Activated CD8-positive, alpha-beta memory T cell treated with anti-CD3 and anti-CD28 coated beads, Interleukin-2, amount 50 U/mL, for 48 hours (primary cell): ENCODE measurements at places on chromosomes 7 and 10.
A peak's percentile ranks its signal among the peaks of the same experiment; 100 is the strongest.

GRCh38 chr7:2638224-2638991, 6.6 kb downstream of the TTYH3 start:
- no peak for DNase-seq

DNA sequence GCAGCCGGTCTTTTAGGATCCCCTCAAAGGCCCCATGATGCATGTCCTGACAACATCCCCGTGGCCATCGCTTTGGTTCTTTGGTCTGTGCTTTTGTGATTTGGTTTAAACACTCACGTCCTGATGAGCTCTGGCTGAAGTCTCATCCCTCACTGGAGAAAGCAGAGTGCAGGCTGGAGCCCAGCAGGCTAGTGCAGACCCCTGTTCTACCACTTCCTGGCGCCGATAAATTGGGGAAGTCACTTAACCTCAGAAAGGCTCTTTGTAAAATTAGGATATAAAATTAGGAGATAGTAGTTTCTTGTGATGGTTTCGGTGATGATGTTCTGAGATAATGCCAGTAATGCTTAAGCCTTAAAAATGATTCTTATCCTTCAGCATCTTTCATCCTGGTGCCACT, 307.6 kb downstream of the GFRA1 start:
- no peak for DNase-seq

DNA sequence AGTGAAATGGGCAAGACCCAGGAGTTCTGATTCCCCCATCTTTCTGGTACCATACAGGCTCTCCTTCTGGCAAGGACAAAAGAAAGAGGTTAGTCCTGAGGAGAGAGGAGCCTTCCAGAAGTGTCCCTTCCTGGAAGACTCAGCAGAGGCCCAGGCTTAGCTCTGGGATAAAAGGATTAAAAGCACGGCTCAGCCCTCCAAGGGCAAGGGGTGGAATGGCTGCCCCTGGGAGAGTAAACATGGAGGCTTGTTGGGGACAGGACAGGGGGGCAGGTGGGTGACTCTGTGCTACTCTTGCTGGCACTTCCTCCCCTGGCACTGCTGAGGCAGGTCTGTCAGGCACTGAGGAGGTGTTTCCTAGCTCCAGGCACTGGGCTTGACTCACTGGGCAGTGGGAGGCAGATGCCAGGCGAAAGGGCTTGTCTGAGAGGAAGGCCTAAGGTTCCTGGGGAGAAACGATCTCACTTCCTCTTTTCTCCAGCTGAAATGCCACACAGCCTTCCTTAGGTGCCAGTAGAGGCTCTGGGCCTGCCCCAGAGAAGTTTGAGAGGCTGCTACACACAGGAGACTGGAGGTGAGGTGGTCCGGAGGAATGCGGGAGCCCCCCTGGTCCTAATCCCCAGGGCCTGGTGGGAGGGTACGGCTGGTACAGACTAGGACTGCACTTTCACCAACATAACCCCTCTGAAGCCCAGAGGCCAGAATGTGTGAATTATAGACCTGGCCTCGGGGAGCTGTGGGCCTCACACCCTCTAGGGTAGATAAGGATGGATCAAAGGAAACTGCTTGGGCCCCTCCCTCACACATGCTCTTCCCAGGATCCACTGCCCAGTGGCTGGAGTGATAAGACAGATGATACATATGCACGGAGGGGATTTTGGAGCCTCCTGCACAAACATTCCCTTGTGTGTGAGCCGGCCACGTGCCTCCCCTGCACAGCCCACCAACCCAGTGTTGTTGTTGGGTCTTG, 63.2 kb upstream of the PODXL start:
- DNase-seq = no peak

GRCh38 chr10:49307921-49308320, 9.0 kb downstream of the C10orf71 start:
- no peak for DNase-seq

DNA sequence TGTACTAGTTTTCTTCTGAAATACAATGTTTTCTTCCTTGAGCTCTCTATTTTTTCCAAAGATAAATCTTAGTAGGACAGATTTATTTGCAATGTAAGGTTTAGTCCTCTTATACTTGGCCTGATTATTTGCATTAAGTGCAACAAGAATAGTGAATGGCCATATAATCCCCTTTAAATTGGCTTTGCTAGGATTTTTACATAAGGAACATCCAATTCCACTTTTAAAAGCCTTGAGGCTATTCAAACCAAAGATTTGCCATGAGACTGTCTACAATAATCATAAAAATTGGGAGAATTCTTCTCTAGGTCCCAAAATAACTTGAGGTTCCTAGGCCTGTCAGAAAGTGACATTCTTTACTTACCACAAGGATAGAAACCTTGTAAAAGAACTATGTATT, 128.6 kb upstream of the THSD7A start:
- DNase-seq = no peak

DNA sequence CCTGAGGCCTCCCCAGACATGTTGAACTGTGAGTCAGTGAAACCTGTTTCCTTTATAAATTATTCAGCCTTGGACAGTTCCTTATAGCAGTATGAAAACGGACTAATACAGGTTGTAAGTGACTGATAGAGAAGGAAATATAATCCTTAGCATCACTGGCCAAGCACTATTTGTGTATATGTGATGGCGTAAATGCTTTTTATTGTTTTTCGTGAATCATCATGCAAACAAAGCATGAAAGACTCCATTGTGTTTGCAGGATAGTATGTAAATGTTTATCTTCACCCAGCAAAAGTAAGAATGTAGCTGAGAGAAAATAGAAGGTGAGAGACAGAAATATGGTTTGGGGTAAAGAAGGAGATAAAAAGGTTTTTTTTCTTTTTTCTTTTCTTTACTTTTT, 92.5 kb upstream of the LRGUK start:
- no peak for DNase-seq

DNA sequence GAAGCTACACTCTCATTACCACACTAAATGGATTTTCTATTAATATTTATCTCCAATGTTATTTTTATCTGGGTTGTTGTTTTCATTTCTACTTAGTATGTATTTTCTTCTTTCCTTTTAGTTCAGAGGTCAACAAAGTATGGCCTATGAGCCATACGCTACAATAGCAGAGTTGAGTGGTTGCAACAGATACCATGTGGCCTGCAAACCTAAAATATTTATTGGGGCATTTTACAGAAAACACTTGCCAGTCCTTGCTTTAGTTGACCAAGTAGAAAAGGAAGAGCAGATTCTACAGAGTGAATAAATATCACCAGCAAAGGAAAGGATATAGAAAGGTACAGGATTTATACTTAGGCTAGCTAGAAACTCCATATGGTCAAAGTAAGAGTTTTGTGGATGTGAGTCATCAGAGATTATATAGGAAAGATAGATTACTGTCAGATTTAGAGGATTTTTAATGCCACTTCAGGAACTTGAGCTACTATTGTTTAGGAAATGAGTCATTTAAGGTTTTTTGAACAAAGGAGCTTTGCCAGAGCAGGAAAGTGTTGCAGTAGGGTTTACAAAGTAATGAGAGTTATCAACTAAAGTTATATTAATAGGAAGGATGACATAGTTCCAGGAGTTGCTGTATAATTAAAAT, 323.3 kb upstream of the KAT6B start:
- DNase-seq = no peak

GRCh38 chr7:28427236-28427635, 14.9 kb downstream of the CREB5 start:
- DNase-seq = no peak

- no peak for DNase-seq
These were observed 235.9 kb downstream of the SLC25A13 start for GRCh38 chr7:96085953-96086352.

DNA sequence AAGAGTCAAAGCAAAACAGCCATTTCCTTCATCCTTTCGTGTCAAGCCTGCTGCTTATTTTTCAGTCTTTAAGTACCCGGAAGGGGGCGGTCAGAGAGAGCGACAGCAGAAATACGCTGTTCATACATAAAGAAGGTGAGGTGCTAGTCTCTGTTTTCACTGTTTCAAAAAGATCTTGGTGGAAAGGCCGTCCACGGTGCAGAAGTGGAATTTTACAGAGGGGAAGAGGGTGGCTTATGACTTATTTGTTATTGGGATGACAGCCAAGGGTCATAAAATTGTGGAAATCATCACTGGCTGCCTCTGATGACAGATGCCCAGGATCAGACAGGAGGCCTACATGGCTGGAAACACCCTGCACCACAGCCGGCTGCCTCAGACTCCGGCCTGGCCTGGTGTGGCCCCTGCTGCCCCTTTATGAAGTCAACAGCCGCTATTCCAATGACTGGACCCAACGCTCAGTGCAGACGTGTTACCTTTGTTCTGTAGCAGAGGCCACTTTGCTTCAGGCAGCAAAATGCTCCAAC, 57.0 kb downstream of the HIPK2 start:
- no peak for DNase-seq

GRCh38 chr7:36078816-36079360, 74.2 kb upstream of the EEPD1 start:
- no peak for DNase-seq

DNA sequence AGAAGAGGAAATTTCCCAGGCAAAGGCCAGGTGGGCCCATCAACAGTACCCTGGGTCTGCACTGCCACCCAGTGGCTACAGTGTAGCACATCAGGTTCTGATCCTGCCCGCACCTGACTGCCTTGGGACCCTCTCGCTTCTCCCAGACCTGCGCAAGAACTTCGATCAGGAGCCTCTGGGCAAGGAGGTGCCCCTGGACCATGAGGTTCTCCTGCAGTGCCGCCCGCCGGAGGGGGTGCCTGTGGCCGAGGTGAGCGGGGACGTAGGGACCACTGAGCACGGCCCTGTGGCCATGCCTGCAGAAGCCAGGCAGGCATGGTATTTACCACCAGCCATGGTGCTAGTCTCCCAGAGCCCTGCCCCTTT, 33.9 kb upstream of the SLC29A3 start:
- DNase-seq = peak; percentile 70

- no peak for DNase-seq
These were observed at the start of gene CCL26 for GRCh38 chr7:75772081-75773077. Gene CCL26, minus strand, starts transcription at chr7:75772211. Its CDS starts 35 bp downstream, at chr7:75772176.

DNA sequence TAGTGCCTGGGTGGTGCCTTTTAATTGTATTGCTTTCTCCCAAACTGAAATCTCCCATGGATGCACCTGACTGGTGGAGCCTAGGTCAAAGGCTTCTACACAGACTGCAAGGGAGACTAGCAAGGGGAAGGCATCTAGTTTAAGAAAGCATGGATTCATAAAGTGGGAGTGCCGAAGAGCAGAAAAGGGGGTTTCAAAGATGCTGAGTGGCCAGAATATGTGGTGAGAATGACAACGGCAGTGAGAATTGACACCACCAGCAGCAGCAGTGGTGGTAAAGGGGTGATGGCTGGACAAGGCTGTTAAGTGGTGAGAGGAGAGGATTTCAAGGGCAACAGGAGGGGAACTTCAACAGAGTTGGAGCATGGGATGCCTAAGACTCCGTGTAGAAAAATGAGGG, 36.7 kb downstream of the LSMEM1 start:
- no peak for DNase-seq

DNA sequence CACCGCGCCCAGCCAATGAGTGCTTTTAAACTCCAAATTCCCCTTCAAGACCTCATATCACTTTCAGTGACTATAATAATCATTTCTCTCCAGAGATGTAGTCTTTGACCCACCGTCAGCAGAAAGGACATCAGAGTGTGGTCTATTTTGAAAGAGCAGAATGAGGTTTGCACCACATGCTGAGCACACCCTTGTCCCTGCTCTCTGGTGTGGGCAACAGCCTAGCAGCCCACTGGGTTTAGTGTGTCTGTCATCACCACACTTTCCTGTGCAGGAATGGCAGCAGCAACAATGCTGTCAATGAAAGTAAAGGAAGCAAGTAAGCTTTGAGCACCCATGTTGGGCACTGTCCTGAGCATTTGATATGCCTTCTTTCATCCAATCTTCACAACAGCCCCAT, 122.4 kb downstream of the PLXNA4 start:
- DNase-seq = no peak

- DNase-seq = no peak
These were observed 90.0 kb downstream of the PFKFB3 start for GRCh38 chr10:6292741-6293151.

- DNase-seq = no peak
These were observed 36.7 kb downstream of the ZNF467 start for GRCh38 chr7:149736478-149737360.

DNA sequence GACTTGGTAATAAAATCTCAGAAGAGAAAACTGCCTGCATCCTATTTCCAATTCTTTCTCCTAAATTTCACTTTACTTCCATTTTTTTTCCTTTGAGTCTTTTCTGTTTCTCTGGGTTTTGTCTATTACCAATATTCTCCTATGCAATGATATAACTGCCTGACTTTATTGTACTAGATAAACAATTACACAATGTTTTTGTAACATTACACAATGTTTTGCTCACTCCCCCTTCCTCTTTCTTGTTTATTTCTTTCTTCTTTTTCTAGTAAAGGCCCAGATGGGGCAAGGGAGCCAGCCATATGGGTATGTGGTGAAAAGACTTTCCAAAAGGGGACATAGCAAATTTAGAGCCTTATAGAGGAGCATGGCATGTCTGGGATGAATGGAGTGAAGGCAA, 278.7 kb upstream of the PHYHIPL start:
- no peak for DNase-seq

DNA sequence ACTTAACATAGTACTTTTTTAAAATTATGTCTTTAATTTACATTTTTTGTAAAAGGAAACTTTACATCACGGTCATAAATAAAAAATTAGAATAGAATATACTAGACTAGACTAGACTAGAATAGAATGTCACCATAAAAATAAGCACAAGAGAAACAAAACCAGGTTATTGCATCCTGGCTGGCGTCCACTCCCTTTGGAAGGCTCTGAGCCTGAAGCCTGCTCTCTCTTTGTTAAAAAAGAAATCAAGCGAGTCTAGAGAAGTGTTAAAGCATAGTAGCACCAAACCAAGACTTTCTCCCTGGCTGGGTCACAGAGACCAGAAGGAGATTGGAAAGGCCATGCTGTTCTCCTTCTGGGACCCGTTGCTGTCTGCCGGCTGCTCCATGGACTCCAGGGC, 104.6 kb downstream of the C10orf105 start:
- no peak for DNase-seq

GRCh38 chr7:78134256-78134655, 335.7 kb downstream of the PHTF2 start:
- no peak for DNase-seq

DNA sequence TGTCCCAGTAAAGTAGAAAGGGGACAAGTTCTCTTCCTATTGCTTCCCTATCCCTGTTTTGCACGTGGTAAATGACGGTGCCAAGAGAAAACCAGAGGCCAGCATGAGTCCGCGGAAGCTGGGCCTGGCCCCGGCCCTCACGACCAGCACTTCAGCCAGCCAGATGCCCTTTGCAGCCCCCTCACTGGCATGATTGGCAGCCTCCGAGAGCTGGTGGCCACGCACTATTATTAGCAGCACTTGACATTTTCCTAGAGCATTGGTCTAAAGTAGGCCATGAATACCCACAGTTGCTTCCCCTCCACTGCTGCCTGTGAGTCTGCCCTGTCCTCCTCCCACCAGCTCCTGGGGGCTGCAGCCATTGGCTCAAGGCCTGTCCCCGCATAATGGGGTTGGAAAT, 369.1 kb downstream of the PLXNA4 start:
- DNase-seq = no peak

DNA sequence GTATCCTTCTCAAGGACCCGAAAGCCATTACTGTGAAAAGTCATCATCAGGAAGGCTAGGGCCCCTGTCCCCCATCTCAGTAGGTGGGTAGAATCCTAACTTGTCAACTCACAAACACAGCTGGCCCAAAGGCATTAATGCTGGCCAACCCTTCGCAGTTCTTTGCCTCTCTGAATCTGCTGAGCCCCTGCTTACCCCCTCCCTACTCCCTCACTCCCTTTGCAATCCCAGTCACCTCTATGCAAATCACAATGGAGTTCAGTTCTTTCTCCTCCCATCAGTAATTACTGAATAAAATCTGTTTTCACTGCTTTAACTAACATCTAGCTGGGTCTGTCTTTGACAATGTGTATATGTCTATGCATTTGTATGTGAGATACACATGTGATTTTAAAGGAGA, 38.1 kb upstream of the AOAH start:
- DNase-seq = no peak
